ENCODE measurements at places on chromosomes 12 and 14.
A peak's percentile ranks its signal among the peaks of the same experiment; 100 is the strongest.

DNA sequence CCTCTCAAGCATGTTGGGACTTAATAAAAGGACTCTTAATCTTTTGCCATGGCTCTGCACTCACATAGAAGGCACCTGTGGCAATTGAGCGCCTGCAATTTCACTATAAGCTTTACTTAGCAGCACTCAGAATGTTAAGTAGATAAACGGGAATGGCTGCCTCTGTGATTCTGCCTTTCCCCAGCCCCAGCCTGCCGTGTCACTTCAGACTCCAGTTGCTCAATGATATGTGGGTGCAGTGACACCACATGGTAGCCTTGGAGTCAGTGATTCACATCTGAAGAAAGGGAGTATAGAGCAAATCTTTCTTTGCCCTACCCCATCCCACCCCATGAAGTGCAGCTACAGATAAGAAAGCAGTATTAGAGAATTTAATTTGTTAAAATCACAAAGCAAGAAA lies 96.1 kb downstream of the ZFC3H1 start:
- DNase-seq = no peak

DNA sequence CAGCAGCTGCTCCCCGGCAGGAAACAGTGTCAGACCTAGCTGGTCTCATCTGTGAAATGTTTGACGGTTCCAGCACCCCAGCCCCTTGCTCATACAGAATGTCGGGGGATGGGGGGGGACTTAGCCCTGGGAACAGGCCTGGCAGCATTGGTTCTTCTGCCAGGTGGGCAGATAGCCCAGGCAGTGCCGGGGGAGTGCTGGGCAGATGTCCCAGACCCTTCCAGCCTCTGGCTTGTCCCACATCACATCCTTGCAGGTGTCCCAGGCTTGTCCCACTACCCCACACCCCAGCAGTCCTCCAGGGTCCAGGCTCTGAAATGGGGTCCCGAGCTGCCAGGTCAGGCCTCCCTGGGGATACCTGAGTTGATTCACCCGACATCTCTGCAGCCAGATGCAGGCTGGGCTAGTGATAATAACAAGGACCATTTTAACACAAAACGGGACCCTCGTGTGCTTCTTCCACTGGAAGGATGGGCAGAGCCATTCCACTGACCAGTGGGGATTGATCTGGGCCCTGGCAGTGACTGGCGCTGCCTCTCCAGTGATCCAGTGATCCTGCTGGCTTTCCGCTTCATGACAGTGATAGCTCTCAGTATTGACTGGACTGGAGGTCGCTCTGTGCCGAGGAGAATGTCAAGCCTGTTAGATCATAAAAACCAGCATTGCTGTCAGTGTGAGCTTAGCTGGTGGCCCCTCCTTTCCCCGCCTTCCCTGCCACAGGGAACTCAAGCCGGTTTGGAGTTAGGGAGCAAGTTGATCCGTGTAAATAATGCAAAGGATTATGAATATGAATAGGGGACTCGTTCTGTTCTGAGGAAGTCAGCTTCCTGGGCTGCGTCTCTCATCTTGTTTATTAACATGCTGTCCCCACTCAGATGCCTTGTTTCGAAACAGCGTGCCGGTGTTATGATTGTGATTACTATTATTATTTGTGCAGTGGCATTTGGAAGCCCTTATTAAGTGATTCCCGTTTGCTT lies 180.6 kb downstream of the AACS start:
- no peak for DNase-seq

DNA sequence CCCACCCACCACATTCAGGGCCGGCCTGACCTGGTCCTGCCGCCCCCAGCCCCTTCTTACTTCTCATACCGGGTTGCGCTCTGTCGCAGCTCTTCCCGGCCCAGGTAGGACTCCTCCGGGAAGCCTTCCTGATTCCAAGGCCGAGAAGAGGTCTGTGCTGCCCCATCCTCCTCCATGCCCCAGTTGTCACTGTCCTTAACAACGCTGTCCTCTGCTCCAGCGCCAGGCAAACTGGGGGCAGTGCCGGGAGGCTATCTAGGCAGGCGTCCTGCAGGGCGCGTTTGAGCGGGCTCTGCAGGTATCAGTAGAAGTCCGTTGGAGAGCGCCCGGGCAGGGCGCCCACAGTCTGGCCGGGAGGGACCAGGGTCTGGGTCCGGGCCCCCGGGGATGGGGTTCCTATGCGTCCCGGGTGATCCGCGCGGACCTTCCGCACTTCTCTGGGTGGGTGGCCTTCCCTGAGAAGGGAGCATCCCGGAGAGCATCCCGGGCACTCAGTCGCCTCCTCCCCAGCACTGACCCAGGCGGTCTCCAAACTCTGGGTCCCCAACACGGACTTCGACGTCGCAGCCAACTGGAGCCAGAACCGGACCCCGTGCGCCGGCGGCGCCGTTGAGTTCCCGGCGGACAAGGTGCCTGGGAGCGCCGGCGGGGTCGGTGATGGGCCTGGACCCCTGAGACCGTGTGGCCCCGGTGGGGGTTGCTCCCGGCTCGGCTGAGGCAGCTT lies 900 bp downstream of the AMN start:
- no peak for DNase-seq

GRCh38 chr12:56119361-56119796 lies 1.3 kb downstream of the ZC3H10 start:
- DNase-seq = peak; percentile 48

DNA sequence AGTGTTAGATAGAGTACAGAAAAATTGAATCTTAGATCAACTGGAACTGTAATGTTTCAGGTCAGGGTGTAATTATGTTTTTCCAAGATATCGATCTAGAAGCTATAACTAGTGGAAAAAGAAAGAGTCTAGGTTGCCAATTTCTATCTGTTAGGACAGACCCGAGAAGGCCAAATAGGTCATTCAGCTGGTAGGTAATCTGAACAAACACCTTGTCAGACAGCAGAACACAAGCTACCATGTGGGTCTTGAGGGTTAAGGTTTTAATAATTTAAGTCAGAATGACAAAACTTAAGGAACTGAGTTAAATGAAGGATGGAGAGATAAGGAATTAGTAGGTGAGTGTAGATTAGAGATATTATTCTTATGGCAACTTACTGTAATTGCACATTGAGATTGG lies 44.9 kb upstream of the KCNMB4 start:
- DNase-seq = no peak

GRCh38 chr12:16389594-16389993 lies 42.1 kb downstream of the MGST1 start:
- no peak for DNase-seq

- no peak for DNase-seq
Observed at GRCh38 chr12:119901670-119902069, 24.6 kb upstream of the CIT start.

GRCh38 chr12:117438809-117439208 lies 77.4 kb upstream of the NOS1 start:
- no peak for DNase-seq

DNA sequence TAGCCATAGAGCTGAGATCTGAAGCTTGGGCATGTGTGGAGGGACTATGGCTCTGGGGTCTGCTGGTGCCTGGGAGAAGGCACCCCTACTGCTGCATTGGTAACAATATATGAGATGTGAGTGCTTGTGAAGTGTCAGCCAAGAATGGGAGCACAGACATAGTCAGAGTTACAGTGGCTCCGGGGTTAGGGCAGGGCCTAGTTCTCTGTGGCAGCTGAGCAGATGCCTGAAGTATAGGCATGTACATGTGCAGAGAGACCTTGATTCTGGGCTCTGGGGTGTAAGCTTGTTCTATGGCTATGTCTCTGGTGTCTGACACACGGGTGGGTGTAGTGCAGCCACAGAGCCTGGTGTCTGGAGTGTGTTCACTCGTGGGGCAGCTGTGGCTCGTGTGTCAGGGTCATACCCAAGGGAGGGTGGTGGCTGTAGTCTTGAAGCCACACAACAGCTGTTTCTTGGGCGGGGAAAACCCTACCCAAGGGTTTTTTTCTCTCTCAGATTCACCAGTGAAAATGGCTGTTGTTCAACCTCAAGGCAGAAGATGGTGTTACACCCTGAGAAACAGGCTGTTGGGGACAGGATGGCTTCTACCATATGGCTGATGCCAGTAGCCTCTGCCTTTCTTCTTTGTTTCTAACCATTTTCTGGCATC lies 11.9 kb upstream of the TCL1A start:
- DNase-seq = no peak

DNA sequence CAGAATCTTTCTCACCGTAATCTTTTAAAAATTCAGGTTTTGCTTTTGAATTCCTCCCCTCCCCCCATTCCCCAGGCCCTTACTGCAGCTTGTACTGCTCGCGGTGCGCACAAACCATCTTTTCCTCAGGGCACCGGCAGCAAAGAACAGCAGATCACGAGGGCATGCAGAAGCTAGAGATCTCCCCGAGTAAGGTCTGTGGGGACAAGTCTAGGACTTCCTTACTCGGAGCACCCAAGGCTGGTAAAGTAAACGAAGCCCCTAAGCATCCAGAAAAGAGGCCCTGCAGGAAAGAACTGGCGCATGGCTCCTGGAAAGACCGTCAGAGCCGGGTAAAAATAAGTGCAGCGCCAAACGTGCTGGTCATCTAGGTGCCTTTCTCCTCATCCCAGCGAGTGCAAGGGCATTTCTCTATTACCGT lies 727 bp downstream of the LDHB start:
- DNase-seq = peak; percentile 39

- DNase-seq = no peak
Observed at GRCh38 chr12:5499566-5500330, 67.8 kb downstream of the NTF3 start.

- no peak for DNase-seq
Observed at GRCh38 chr14:75969126-75969525, 12.7 kb downstream of the TGFB3 start.

DNA sequence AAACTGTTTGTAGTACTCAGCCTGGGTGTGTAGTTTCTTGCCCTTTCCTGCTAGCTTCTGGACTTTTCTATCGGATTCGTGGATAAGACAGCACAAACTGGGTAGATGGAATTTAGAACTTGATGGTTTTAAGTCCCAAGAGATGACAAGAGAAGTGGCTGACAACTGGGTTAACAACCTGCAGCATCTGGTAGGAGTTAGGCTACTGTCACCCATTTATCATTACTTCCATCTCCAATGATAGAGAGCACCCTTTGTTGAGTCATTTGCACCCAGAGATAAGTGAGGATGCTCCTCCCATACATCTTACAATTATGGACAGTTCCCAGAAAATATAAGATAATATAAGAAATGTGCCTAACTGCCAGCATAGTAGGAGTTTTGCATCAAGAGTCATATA lies 50.2 kb upstream of the FLRT2 start:
- DNase-seq = no peak

GRCh38 chr14:49702725-49703124 lies 9.8 kb downstream of the KLHDC1 start:
- no peak for DNase-seq

- DNase-seq = no peak
Observed at GRCh38 chr12:1925684-1926006, 7.2 kb upstream of the CACNA2D4 start.

GRCh38 chr12:6363330-6364043 lies 11.9 kb downstream of the SCNN1A start:
- peak; percentile 62 for DNase-seq

GRCh38 chr14:85058150-85058549 lies 471.8 kb upstream of the FLRT2 start:
- no peak for DNase-seq

DNA sequence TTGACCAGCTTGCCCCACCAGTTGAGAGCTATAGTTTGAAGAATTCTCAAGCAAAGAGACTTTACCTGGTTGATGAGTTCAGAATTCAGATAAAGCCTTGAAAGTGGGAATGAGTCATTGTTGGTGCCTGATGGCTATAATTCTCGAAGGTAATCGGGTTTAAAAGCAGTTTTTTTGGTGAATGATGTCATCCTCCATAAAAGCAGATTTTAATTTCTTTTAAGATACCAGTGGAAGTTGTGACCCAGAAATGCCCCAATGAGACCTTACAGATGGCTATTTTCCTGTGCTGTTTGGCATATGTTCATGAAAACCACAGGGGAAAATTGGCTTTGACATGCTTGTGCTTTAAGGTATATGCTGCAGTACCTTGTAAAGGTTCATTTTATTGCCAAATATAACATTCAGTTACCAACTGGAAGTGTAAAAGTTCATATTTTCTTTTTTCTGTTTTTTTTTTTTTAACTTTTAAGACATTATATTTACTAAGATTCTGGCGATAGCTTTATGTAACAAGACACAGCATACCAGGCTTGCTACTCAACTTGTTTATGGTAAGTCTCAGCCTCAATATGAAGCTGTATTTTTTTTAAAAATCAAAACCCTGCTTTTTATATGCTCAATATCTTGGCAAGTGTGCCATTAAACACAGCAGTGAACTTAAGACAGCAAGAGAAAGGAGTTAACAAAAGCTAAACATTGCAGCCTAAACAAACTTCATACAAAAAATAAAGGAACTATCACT lies 119.3 kb downstream of the LMNTD1 start:
- no peak for DNase-seq

DNA sequence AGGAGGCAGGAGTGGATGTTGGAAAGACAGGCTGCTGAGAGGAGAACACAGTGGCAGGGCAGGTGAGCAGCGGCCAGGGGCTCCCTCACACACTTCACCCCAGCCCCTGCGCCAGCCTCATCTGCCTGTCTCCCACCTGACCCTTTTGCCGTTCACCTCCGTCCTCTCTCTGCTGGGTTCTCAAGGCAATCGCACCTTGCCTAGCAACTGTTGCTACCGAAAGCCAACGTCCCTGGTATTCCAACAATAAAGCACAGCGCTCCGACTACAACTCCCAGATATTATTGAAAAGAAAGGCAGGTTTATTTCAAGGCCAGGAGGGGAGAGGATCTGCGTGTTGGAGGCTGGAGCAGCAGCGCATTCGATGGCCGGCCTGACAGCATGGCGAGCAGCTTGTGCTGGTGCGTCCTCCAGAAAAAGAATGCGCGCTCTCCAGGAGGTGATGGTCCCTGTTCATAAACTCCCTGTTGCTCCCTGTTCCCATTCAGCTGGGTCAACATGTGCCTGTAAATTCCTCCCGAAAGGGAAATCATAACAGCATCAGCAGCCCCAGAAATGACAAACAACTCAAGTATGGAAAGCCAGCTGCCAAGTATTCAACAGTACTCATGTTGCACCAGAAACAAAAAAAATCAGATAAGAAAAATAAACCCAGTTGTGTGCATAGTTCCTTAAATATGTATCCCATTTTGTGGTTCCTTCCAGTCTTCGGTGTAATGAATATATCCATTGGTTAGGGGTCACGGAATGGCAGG lies 153.0 kb upstream of the DIO3 start:
- DNase-seq = no peak

- no peak for DNase-seq
Observed at GRCh38 chr14:95352481-95352880, 32.8 kb upstream of the CLMN start.

DNA sequence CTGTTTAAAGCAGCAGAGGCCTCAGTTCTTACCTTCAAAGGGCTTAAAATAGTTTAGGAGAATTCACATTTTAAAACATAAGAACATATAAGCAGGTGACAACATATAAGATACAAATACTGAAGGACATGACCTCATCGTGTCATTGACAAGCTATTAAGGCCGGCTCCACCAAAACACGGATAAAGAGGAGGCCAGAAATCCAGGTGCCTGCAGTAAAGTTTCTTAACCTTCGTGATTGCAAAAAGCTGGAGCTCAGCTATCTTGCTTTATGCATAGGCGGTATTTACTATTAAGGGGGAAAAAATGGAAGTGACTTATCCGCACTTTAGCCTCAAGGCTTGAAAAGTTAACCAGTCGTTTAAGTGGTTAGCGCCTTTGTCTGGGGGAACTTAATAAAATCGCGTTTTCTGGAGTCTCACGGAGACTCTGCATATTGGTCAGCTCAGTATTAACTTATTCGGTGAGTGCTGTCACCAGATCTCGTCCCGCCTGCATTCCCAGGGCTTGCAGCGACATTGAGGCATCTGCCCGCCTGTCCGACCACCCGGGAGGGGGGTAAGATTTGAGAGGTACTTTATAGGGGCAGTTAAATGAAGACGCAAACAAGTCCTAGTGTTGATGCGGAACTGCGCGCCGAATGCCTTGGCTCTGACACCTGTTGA lies 1.1 kb upstream of the SP1 start:
- no peak for DNase-seq
